CD4-positive, alpha-beta T cell treated with Interleukin-10 for 1 hour (primary cell): ENCODE measurements at places on chromosomes 3 and 15.

GRCh38 chr3:16219777-16220176 lies 45.0 kb downstream of the DPH3 start:
- no peak for DNase-seq

DNA sequence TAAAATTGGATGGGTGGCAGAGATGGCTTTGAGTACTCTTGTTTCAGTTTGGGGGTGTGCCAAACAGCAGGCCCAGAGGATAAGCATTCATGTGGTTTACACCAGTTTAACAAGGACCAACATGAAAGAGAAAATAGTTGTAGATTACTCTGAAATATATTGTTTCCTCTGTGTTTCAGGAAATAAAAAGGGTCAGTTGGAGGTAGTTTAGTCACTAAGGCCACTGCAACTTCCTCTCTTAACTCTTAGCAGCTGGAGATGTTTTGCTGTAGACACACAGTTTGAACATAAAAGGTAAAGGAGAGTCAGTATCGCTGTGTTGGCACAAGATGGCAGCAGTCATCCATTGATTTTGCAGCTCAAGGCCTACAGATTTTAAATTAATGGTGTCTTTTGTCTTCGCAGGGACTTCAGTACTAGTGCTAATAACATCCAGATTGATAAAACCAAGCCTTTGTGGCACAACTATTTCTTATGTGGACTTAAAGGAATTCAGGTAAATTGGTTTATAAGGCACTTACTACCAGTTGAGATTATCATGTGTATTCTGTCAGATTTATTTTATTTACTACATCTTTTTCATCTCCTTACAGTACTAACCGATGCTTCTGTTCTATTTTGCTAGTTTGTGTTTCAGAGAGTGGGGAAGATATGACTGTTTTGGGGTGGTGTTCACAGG lies 65.5 kb downstream of the GALK2 start:
- peak; percentile 64 for DNase-seq

DNA sequence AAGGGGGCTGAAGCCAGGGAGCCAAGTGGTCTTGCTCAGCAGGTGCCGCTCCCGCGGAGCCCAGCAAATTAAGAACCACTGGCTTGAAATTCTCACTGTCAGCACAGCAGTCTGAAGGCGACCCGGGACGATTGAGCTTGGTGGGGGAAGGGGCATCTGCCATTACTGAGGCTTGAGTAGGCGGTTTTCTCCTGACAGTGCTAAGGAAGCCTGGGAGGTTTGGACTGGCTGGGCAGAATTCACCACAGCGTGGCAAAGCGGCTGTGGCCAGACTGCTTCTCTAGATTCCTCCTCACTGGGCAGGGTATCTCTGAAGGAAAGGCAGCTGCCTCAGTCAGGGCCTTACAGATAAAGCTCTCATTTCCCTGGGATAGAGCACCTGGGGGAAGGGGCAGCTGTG lies 57.0 kb upstream of the GPR149 start:
- DNase-seq: no peak

DNA sequence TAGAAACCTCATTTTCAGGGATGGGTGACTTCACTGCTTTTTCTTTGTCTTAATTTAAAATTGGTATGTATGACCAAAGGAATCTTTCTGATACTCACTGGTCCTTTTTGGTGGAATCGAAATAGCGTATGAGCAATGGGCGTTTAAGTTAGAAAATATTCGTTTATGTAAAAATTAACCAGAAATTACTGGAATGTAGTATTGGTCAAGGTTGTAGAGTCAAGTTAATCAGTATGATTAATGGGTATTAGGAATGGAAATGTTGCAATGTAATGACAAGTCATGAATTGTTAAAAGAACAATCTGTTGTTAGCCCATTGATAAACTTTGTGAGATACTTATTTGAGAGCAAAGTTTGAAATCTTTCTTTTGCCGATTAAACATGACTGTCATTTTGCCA lies 36.9 kb downstream of the AKAP13 start:
- no peak for DNase-seq

DNA sequence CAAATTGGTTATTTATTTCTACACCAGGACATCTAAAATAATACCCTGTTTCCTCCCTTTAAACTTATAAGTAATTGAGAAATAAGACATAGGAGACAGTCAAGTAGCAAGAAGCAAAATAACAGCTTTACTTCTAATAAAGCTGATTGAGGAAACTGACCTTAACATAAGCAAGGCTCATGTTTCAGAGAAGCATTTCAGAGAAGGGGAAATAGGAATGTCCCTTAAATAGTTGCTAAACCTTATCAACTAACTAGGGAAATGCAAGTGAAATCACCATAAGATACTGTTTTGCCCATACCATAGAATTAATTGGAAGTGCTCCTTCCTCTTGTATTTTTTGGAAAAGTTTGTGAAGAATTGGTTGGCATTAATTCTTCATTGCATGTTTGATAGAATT lies 84.9 kb downstream of the B3GALNT1 start:
- DNase-seq: no peak

- no peak for DNase-seq
Observed at GRCh38 chr3:2920103-2920502, 190.1 kb downstream of the IL5RA start.

DNA sequence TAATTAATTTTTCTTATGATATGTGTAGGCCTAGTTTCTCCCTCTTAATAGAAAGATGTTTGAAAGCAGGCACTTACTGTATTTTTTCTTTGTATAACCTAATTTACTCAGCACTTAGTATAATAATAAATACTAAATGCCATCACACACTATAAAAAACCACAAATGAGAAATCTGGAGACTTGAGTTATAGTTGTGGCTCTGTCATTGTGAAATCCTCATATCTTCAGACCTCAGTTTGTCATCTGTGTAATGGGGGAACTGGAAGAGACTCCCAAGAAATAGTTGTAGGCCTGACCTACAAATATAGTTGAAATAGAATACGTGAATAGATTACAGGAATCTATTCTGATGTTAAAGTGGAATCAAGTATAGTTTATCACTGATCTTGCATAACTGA lies 287.6 kb upstream of the DPH6 start:
- DNase-seq: no peak

DNA sequence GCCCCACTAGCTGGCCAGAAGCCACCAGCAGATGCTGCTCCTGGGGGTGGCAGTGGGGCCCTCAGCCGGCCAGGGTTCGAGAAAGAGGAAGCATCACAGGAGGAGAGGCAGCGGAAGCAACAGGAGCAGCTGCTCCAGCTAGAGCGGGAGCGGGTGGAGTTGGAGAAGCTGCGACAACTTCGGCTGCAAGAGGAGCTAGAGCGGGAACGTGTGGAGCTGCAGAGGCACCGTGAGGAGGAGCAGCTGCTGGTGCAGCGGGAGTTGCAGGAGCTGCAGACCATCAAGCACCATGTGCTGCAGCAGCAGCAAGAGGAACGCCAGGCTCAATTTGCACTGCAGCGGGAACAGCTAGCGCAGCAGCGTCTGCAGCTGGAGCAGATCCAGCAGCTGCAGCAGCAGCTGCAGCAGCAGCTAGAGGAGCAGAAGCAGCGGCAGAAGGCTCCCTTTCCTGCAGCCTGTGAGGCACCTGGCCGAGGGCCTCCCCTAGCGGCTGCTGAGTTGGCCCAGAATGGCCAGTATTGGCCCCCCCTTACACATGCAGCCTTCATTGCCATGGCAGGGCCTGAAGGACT lies 17.5 kb upstream of the APEH start:
- no peak for DNase-seq

DNA sequence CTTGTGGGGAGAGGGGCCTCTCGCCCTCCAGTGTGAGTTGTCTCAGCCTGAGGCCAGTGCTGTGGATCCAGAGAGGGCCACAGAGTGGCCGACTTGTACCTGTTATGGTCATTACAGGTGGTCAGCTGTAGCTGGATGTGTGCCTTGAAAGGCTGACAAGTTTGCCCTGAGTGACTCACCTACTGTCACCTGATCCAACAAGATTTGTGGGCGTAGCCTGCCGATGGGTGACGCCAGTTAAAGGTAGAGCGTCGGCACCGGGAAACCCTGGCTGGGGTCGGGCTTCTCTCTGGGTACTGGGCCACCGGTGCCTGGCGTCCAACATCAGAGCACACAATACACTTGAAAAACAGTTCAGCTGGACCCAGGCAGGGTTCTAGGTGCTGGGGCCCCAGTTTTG lies 2.8 kb upstream of the ISG20 start:
- peak; percentile 87 for DNase-seq

DNA sequence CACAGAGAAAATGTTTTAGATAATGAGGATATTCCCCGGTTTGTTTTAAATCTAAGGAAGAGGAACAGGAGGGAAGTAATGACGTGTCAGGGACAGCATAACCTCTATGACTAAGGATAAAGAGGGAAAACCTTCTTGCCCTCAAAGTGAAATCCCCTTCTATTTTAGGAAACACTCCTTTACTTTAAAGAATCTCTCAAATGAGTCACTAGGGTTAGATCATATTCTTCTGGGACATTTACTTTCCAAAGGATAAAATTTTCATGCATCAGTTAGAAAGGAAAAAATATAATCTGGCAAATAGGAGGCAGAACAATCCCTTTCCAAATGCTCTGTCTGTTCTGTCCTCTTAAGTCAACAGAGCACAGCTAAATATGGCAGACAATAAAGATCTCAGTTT lies 43.2 kb upstream of the UBE2E2 start:
- DNase-seq: no peak

DNA sequence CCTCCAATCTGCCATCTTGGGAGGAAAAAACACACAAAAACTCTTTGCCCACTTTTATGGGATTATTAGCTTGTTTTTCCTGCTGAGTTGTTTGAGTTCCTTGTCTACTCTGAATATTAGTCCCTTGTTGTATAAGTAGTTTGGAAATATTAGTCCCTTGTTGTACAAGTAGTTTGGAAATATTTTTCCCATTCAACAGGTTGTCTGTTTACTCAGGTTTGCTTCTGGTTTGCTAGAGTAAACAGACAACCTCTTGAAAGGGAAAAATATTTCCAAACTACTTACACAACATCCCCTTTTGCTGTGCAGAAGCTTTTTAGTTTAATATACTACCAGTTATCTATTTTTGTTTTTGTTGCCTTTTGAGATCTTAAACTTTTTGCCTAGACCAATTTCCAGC lies 193.3 kb upstream of the MANF start:
- DNase-seq: no peak

DNA sequence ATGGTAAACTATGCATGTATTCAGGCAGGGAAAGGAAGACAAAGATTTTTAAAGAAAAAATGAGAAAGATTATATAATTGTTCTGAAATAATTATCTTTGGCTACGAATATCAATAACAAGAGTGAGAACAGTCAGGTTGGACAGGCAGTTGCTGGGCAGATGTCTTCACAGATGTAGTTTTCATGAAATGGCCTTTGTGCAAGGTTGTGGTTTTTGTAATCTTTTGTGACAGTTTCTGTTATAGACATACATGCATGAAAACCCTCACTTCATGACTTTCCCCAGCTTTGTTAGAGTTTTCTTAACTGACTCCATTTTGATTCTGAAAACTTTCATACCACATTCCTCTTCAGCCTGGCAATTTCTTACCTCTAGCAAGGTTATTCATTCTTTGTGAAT lies 34.9 kb upstream of the SLC25A36 start:
- DNase-seq: no peak

DNA sequence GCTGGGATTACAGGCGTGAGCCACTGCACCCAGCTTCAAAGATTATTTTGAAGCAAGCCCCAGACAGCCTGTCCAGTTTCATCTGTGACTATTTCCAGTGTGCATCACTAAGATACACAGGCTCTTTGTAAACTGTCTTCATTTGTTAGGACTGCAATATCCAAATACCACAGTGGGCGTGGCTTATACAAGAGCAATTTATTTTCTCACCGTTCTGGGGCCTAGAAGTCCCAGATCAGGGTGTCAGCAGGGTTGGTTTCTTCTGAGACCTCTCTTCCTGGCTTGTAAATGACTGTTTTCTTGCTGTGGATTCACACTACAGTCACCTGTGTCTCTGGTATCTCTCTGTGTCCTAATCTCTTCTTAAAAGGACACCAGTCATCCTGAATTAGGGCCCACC lies 59.7 kb downstream of the RLBP1 start:
- DNase-seq: no peak

- DNase-seq: no peak
Observed at GRCh38 chr15:39213385-39213840, 367.5 kb upstream of the THBS1 start.

DNA sequence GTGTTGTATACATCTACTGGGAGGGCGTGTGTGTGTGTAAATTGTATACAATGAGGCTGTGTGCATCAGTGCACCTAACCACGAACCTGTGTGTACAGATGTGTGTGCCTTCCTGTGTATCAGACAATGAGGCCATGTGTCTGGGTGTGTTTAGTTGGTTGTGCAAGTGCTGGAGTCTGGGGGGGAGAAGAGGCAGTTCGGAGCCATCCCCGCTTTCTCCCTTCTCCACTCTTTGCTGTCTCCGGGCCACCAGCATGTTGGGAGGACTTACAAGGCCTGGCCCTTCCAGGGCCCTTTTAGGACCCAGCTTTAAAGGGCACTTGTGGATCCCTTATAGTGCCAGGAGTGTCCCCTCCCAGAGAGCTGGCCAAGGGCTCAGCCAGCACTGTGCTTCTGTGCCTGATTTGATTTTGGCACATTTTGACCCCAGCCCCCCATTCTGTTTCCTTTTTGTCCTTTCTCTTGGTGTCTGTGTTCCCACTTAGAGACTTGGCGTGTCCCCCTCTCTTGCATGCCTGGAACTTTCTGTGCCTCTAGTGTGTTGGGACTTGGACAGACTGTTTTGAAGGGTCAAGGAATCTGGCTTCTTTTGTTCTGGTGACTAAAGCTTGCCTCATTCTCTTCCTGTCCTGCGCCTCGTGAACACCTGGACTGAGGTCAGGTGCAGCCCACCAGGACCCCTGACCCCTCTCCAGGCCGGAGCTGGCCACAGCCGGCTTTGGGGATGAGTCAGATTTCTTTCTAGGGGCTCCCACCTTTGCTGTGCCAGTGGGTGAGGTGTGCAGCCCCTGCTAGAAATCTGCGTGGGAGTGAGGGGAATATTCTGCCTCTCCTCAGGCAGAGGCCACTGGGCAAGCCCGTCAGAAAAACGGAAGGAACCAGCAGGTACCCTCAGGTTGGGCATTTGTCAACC lies 1.5 kb downstream of the CTDSPL start:
- DNase-seq: no peak

DNA sequence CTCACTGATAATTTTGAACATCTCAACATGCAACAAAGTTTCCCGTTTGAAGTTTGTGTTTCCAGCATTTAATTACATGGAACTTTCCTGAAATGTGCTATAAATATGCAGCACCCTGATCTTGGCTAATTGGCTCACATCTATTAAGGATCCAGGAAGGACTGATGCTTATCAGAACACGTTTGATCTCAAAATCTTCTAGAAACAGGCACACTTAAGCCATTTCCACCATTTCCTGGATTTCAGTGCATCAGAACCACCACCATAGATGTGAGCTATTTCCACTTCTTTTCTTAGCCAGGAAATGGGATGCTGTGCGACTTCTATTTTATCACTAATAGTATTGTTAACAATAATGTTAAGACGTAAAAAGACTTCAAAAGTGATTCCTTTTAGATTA lies 228.9 kb downstream of the FEZF2 start:
- DNase-seq: no peak

DNA sequence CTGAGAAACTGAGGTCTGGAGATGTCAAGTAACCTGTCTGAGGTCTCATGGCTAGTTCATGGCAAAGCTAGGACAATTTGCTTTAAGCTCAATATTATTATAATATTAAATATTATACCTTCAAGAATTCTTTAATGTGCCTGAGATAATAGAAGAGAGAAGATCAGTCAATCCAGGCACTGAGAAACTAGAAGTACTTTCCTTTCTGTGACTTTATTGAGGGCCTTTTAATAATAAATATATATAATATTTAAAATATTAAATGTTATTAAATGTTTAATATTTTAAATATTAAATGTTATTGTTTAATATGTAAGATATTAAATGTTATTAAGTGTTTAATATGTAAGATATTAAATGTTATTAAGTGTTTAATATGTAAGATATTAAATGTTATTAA lies 144.3 kb upstream of the DNAJC19 start:
- DNase-seq: no peak
